Stimulated activated naive CD8-positive, alpha-beta T cell treated with anti-CD3 and anti-CD28 coated beads, Interleukin-15, amount 100 ng/mL, for 72 hours (primary cell): ENCODE measurements at places on chromosomes 2 and 18.

DNA sequence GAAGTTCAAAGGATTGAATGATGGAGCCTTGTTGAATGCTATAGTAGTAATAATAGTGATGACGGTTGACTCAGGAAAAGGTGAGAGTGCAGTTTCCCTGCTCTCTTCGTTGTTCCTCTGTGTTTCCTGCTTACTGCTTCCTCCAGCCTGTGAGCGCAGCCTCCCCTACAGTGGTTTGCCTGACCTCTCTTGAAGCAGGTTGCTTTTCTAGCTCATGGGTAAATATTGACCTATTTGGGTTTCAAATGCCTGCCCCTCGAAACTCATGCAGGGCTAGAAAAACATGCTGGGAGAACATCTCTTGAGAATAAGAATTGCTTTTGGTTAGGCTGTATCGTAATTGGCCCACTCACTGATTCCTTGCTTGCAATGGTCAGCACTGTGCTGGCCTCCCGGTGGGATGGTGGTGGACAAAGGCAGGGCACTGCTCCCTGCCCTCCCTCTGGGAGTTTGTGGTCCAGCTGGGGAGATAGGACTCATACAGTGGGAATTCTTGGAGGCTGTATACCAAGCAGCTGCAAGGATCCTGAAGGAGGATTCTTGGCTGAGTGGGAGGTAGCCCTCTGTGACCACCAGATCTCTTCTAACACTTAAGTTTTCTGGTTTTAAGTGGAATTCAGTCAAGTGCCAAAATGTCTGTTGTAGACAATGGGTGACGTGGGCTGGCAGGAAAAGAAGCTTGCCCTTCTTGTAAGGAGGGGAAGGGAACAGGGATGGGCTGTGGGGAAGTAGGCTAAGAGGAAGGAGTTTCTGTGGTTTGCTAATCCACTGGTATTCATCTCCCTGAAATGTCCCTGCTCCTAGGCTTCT, 5.4 kb upstream of the RNF181 start:
- DNase-seq, result no peak

- DNase-seq, result no peak
Measured at GRCh38 chr2:65075176-65075575, 19.0 kb downstream of the CEP68 start.

DNA sequence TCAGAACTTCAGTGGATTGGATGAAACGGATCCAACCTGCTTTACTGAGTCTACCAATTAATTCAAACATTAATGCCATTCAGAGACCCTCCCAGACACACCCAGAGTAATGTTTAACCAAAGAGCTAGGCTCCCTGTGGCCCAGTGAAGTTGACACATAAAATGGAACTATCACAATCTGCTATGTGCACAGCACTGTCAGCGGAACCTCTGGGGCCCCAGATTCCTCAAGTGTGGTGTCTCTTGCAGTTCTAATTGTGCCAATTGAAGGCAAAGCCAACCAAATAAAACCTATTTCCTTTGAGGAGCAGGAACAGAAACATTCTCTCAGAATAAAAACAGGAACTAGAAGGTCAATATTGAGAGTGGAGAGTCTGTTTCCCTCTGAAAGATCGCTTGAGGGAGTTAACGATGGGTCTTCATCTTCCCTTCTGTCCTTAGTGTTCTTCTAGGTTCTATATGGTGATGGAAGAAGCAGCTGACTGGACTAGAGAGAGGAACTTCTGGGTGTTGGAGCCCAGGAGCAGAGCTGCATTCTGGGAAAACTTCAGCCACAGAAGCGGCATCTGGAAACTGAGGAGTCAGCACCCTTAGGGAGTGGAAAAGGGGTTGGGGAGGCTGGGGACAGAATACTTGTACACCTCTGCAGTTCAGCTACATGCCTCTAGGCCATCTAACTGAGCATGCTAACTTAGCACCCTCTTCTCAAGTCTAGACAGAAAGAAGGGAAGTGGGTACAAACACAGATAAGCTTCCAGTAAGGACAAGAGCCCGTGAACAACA, 174.4 kb upstream of the FBXO11 start:
- no peak for DNase-seq

DNA sequence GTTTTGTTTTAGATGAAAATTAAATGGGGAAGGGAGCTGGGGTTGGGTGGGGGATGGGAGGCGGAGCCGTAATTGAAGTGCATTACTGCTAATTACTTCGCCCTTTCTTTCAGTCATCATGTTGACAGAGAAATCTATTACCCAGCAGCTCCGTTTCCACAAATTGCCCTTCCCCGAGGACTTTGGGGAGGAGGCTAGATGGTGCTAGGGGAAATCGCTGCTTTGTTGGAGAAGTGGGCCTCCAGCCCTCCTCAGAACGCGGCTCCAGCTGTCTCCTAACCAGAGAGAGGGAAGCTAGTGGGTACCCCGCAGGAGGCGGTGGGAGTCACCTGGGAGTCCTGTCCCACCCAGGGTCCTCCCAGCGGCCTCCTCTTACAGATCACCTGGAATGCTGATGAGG, 130.9 kb upstream of the MYCN start:
- DNase-seq, result no peak

DNA sequence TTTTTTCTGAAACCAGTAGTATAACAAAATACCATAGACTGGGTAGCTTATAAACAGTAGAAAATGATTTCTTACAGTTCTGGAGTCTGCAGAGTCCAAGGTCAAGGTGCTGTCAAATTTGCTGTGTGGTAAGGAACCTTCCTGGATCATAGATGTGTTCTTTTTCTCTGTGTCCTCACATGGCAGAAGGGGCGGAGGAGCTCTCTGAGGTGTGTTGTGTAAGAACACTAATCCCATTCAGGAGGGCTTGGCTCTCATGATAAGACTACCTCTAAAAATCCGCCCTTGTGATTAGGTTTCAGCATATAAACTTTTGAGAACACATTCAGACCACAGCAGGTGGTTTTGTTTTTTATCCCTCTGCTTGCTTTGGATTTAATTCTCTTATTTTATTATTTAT, 25.7 kb downstream of the ANKRD62 start:
- DNase-seq, result no peak
